Activated CD4-positive, alpha-beta T cell treated with anti-CD3 and anti-CD28 coated beads for 48 hours (primary cell): ENCODE measurements at places on chromosomes 3 and 15.

DNA sequence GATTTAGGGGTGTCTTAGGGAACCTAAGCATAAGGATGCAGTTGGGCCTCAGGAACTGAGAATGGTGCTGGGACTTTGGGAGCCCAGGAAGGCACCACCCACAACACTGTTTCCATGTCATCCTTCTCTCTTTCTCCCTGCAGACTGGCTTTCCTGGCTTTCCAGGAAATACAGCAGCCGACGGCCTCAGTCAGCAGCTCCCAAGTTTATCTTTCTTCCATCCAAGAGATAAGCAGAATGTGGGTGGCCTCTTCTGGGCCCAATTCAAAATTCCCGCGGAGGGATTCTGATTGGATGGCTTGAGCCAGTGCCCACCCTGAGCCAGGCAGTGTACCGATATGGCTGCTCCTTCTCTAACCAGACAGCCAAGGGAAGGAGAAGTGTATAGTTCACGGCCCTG is 4.5 kb upstream of the CLN6 start:
- no peak for DNase-seq

GRCh38 chr15:62549345-62549970 is 384.4 kb upstream of the C2CD4B start:
- peak; percentile 28 for DNase-seq

DNA sequence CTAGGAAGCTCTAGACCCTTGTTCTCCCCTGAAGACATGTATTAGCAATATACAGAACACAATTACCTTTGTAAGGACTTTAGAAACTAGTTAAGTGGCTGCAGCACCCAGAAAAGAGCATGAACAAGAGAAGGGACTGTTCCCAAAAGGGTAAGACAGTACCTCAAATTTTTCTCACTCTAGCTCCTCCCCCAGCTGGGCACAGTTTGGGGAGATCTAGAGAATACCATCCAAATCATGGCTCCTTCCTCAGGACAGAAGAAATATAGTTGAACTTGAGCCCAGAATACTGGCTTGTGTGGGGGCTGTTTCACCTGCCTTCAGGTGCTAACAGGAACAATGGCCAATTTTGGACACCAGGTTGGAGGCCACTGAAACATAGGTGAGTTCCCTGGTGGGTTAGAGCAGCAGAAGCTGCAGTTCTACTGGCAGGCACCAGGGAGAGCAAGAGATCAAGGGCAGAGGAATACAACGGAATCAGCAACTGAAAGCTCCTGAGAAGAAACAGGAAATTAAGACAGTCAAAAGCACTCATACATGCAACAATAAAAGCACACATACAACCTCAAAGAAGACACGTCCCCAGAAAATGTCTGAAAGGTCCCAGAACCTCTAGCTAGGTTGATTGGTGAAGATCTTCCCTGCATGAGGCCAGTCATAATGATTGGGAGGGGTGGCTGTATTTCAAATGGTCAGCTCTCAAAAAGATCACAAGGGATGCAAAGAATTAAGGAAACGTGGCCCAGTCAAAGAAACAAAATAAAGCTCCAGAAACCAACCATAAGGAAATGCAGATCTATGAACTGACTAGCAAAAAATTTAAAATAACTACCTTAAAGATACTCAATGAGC is 104.9 kb upstream of the ASB14 start:
- DNase-seq: peak; percentile 68

DNA sequence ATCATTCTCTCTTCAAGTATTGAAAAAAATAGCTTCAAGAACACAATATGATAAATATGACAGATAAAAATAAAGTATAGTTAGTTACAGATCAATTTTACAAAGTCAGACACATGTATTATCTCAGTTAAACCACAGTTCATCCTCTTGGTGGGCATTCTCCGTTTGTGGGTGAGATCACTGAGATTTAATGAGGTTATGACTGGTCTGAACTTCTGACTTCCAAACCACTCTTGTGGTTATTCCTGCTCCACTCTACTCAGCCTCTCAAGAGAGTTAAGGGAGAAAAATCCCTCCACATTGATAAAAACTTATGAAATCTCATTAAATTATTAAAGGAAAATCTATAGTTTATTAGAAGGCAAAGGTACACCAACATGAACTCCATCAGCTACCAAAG is 229.9 kb upstream of the LRTM1 start:
- no peak for DNase-seq

- no peak for DNase-seq
Measured at GRCh38 chr3:47261301-47261700, 21.3 kb downstream of the KIF9 start.

DNA sequence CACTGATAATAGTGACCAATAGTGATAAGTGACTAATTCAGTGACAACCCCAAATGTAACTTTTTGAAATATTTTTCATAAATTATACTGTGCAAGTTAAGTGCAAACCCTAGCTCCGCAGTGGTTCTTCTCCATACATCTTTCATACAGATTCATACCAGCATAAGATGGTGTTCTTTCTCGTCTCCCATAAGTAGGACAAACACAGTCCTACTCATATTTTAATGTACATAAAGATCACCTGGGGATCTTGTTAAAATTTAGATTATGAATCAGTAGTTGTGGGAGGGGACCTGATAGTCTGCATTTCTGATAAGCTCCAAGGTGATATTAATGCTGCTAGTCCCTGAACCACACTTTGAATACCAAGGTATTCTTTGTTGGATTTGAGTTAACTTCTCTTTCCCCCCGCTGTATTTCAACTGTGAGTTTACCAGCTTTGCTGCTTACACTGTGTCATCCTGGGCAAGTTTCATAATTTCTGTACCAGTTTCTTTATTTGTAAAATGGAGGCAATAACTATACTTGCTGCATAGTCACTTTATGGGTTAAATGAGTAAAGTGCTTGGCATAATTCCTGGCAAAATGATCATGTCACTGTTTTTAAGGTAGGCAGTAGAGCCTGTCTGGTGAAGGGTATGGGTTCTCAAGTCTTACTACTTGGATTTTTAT is 34.7 kb upstream of the C3orf38 start:
- DNase-seq: no peak

DNA sequence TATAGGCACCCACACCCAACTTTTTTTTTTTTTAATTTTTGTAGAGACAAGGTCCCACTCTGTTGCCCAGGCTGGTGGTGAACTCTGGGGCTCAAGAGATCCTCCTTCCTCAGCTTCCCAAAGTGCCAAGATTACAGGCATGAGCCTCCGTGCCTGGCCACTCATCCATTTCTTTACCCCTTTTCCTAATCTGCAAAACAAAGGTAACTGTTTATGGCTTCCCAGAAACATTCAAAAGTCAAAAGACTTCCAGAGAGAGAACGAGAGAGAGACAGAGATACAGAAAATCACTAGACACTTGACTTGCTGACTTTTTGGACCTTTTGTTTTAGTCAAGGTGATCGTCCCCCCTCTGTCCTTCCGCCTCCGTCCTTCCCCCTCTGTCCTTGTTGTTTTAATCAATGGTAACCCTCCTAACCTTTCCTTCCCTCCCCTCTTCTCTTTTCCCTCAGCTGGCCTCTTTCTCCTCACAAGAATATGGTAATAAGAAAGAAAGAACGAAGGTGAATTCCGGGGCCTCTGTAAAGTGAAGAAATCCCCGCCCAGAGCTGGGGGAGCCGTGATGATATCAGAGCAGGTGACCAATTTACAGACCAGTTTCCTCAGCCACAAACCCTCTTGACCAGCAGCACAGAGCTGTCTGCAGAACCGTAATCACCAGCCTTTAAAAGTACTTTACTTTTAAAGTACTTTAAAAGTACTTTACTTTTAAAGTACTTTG is 21.9 kb downstream of the KLHL6 start:
- no peak for DNase-seq

DNA sequence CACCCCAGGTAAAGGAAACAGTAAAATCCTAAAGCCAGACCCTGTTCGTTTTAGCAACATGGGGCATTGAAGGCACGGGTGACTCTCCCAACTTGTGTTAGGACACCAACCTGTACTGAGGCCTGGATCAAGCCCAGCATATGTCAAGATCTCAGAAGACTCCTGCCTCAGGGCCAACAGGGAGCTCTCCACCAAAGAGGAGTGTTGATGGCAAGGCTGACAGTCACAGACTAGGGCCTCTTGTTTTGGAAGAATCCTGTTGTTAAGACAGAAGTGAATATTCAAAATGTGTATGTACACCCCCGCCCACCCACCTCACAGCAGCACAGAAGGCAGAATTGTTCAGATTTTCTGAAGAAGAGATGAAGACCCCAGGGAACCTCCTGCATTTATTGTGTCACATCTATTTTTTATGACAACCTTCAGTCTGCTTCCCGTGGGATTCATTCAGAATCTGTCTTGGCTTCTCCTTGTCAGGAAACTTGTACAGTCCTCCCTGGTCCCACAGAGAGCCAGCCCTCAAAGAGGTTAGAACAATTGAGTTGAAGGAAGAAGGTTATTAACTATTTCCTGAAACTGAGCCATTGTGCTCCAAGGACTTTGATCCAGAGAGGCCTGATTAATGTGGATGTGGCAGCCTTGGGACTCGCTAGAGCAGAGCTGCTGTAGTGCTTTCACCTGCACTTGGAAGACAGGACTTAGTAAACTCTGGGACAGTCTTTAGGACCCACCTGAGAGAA is 61.7 kb upstream of the PLXNA1 start:
- no peak for DNase-seq

DNA sequence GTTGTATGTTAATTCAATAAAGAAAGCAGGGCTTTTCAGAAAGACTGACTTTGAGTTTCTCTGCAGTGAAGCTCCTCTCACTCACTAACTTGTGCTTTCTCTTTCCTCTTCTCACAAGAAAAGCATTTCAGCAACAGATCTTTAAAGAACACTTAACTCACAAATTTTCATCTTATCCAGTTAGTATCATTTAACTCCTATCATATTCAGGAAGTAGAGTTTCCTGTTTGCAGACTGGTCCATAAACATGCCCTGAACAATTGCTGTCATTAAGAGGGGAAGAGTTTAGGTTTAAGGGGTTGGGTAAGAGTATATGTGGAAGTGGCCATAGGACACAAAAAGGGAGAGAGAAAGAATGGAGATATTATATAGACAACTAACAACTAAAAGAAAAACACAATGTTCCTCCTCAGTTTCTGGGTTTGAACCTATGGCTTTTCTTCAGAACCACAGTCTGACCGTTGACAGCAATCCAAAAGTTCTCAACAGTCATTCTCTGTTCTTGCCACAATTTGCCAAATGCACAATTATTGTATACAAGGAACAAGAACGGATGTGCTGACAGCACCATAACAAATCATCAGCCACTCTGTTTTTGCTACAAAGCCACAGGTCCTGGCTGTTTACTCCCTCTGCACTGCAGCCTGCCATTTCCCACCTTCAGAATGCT is 63.9 kb downstream of the CHAC1 start:
- no peak for DNase-seq

DNA sequence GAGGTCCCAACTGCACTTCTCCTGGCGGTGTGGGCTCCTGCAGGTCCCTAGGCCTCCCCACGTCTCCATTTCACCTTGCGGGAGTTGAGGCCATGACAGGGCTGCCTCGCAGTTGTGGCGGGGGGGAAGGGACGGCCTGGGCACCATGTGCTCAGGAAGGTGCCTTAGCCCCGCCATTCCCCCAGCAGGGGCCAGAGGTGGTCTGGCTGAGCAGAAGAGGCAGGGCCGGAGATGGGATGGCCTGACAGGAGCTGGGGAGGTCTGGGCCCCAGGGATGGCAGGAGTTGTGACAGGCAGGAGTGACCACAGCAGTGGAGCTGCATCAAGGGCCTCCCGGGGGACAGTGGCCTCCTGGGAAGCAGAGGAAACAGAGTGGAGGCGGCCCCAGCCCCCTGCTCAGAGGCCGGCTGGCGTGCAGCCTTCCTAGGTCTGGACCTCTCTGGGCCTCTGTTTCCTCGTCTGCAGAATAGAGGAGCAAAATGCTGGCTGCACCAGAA is 18.7 kb upstream of the KLF15 start:
- no peak for DNase-seq

DNA sequence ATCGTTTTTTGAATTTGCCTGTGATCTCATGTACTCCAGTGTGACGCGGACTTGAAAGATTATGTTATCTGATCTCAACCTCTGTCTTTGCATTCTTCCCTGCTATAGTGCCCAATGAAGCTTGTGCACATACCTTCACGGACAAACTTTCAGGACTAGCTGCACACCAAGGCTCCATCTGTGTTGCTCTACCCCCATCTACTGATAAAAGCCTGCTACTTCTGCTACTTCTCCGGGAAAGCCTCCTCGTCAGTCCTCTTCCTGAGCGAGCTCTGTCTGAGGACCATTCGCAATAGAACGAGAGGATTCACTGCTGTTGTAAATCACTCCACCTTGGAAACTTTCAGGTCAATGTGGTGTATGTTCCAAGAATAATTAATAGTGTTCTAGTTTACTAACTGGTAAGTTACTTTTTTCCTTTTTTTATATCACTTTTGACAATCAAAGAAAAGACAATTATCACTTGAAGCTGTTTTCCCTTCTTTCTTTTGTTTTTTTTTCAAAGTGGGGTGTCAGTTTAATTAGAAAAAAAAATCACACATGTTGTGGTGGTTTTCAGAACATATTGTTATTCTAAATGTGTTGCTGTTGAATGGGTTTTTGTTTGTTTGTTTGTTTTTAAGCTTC is 217.6 kb downstream of the ARRDC4 start:
- peak; percentile 31 for DNase-seq

DNA sequence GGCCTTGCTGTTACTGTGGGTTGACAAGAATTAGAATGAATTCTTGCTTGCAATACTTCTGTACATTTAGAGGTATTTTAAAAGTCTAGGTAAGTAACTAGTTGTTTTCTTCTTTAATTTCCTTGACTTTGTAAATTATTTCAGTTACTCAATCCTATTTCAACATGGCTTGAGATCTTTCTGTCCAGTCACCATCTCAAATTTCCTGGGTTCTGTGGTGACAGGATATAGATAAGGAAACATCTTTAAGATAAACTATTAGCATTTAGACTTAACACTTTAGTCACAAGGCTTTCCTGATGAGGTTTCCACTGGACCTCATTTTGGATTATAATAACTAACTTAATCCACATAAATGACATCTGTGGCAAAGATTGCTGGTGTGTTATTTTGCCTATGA is 195.9 kb upstream of the DPH6 start:
- DNase-seq: no peak

- DNase-seq: no peak
Measured at GRCh38 chr3:192433704-192434103, 293.6 kb downstream of the FGF12 start.

DNA sequence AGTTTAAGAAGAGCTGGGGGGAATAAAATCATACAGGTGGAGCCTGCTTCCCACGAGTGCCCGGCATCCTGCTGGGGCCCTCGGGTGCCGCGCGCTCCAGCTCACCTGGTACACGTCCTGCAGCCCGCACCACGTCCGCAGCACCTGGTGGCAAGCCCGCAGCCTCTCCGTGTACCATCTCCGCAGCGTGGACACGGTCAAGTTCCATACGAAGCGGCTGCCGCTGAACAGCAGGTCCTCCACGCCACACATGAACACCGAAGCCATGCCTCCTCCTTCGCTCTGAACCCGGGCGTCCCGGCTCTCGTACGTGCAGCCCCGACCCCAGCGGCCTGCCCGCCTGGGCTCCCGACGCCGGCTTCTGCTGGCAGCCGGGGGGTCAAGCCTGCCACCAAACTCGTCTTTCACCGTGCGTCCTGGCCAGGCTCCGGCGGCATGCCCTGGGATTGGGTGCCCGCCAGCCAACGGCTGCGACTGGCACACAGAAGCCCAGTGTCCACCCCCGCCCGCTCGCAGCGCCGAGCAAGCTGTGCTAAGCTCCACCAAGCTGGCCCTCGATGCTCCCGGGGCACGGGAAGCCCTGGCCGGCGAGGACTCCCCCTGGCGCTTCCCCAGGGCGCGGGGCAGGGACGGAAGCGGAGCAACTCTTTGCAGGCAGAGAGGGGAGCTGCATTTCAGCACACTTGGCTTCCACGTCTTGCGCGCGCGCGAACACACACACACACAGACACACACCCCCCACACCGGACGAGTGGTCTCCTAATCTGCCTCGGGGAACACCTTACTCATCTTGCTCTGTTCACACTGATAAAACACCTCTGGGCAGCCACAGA is at the start of gene FRMD4B:
Gene FRMD4B, minus strand, starts transcription at position 366 of the 833 bp plus-strand sequence. Its CDS starts 99 bp downstream, at position 267.
- peak; percentile 53 for DNase-seq
